NCI-H2029 (cell line): ENCODE measurements at places on chromosomes 16 and 17.
A peak's percentile ranks its signal among the peaks of the same experiment; 100 is the strongest.

GRCh38 chr17:42111871-42112551 lies 503 bp downstream of the DHX58 start:
- DNase-seq, result no peak

DNA sequence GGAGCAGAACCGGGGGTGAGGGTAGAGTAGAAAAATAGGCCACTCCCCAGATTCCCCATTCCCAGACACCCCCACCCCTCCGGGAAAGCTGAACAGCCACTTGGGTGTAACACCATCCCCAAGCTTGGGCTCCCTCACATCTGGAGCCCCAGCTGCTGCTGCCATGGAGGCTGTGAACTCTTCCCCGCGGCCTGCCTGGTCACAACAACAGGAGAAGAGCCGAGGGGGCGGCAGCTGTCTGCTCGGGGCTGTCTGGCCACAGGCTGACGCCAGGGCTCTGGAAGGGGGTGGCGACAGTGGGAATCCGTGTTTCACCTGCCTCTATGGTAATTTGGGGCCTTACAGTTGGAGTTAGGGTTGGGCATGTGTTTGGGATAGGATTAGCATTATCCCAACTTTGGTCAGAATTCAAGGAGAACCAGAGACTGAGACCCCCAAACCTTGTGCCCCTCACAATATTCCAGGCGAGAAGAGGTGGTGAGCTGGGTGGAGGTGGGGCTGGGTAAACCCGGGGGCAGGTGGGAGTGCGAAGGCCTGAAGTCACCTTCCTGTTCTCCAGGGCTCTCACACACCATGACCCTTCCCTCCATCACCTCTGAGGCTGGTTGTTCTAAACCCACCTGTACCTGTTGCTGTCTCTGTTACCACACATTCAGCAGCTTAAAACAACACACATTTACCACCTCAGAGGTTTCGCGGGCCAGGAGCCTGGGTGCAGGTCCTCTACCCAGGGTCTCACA lies 29.7 kb upstream of the NXPH3 start:
- no peak for DNase-seq

DNA sequence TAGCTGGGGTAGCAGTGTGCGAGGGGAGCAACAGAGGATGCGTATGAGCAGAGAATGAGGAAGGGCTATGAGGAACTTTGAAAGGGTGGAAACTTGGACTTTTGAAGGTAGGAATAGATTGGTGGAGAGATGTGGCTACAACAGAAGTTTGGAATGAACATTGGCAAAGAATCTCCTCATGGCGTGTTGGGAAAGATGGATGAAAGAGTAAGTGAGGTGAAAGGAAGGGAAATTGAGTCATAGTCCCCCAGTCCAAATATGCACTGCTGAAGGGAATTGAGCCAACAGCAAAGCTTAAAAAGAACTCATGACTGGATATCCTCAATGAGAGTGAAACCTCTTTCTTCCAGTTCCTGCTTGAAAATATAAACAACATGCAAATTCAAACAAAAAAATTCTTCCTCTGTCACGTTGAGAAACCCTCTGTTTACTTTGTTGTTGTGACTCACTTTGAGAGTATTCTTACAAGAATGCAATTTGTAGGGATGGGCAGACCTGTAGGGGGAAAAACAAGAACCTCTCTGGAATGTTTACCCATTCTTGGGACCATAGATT lies 313.2 kb upstream of the KCNJ16 start:
- DNase-seq, result no peak

GRCh38 chr17:34851961-34852540 lies 109.2 kb downstream of the CCT6B start:
- DNase-seq, result no peak

DNA sequence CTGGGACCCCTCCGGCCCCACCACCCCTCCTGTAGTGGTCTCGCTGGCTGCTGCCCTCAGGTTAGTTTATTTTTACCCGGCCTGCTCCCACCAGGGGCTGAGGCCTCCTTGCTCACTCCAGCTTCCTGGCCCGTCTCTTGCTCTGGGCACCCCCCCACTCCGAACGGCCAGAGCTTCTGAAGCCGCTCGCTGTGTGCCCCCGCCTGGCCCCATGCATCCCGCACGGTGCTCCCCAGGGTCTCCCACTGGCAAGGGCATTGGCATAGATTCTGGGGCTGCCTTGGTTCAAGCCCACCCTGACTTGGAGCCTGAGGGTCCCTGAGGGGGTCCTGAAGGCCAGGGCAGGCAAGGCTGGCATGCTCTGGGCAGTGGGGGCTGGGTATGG lies 186.4 kb downstream of the SEC14L1 start:
- DNase-seq, result no peak

GRCh38 chr16:30018731-30019158 lies 4.3 kb upstream of the C16orf92 start:
- DNase-seq, result no peak

- DNase-seq, result peak; percentile 70
Observed at GRCh38 chr16:26087091-26087490, 395.3 kb downstream of the HS3ST4 start.

- no peak for DNase-seq
Observed at GRCh38 chr16:82085011-82085779, 50.1 kb downstream of the HSD17B2 start.

GRCh38 chr17:38428643-38429371 lies 543 bp downstream of the ARHGAP23 start:
- DNase-seq, result no peak

DNA sequence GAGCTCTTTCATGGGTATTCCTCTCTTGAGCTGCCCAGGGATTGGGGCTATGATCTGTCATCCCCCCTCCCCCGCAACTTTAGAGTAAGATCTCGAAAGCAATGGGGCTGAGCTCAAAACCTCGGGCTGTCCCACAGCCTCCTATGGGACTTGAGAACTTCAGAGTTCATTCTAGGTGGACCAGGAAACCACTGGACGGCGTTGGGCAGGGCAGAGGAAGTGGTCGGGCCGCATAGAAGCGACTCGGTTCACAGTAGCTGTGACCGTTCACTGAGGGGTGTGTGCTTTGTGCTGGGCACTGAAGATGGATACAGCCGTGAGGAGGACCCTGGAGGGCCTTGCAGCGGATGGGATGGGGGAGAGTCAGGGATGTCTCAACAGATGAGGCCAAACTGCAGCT lies 292.0 kb downstream of the CPPED1 start:
- DNase-seq, result no peak

GRCh38 chr16:83581994-83582747 lies 225.6 kb upstream of the HSBP1 start:
- DNase-seq, result no peak

- DNase-seq, result no peak
Observed at GRCh38 chr17:27349540-27350021, 55.7 kb downstream of the WSB1 start.

- no peak for DNase-seq
Observed at GRCh38 chr16:19524616-19525384, 1.1 kb downstream of the CCP110 start.

DNA sequence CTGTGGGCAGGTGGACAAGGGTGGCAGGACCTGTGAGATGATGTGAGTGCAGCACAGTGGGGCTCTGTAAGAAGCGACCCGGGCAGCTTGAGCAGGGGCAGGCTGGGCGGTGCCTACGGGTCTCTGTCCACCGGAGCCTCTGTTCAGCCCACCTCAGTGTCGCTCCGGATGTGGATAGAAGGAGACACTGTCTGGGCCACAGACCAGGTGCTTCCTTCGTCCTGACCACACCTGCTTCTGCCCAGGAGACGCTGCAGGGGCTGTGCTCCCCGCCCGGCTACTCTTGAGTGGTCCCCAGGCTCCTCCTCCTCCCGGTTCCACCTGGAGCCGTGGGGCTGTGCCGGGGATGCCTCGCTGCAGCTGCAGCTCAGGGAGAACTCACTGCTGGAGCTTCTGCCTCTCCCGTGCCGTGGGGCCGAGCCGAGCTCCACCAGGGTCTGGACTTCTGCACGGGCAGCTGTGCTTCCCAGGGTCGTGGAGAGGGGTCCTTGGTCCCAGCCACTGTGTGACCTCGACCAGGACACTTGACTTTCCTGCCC lies 21.5 kb downstream of the METRNL start:
- peak; percentile 60 for DNase-seq

GRCh38 chr17:77542011-77542410 lies 401.2 kb downstream of the SEC14L1 start:
- no peak for DNase-seq

- peak; percentile 50 for DNase-seq
Observed at GRCh38 chr17:51000835-51001638, 119.6 kb downstream of the SPAG9 start.

- DNase-seq, result no peak
Observed at GRCh38 chr16:86031141-86031678, 132.2 kb downstream of the IRF8 start.

DNA sequence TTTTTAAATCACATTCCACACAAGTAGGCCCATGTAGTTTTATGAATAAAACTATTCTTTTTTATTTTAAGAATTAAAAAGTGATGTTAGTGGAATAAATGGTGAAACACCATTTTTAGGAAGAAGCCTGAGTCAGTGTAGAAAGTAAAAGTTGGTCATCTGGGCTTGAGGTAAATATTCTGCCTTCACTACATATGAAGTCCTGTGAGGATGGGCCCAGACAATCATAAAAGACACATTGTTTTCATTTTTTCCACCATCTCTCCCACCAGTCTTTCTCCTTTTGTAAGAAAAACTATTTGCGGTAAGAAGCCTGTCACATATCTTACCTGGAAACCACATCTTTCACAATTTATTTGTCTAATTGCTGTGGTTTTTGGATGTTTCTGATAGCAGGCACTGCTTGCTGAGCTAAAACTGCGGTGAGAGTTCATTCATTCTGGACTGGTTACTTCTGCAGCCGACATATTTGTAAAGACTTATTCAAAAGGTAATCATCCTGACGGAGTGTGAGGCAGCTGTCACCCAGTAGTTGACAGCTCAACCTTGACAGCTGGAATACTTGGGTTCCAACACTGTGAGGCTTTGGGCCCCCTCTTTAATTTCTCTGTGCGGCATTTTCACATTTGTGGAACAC lies 10.6 kb upstream of the RFFL start:
- no peak for DNase-seq

- no peak for DNase-seq
Observed at GRCh38 chr17:44273607-44274006, 5.7 kb upstream of the SLC4A1 start.

DNA sequence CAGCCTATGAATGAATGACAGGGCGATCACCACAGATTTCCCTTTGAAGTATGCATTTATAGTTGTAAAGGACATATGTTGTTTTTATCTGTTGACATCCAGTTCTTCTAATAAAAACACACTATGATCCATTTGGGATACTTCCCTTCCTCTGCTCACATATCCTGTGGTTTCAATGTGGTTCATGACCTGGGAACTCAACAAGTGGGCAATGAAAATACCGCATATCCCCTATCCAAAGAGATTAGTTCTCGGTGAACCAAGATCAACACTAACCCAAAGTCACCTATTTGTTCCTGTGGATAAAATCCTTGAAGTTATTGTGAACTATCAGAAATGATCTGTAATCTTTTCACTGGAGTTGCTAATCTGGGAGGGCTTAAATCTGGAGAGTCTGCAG lies 16.0 kb downstream of the ABCA8 start:
- DNase-seq, result no peak

- DNase-seq, result no peak
Observed at GRCh38 chr17:63282455-63282854, 163.7 kb downstream of the CYB561 start.

GRCh38 chr16:22018559-22018958 lies 10.6 kb downstream of the MOSMO start:
- no peak for DNase-seq

DNA sequence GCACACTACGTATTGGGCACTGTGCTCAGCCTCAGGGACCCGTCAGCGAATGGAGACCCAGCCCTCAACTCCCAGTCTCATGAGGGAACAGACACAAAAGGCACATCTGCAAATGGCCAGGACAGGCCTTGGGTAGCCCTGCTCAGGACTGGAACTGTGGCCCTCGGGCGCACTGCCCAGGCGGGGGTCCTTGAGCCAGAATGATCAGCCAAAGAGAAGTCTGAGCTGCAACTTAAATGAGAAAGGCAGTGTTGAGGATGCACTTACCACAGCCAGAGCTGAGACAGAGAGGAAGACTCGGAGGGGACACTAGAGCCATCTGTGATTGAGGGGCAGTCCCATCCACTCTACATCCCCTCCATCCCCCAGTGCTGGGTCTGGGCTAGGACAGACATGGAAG lies 117.3 kb downstream of the C16orf95 start:
- DNase-seq, result no peak

DNA sequence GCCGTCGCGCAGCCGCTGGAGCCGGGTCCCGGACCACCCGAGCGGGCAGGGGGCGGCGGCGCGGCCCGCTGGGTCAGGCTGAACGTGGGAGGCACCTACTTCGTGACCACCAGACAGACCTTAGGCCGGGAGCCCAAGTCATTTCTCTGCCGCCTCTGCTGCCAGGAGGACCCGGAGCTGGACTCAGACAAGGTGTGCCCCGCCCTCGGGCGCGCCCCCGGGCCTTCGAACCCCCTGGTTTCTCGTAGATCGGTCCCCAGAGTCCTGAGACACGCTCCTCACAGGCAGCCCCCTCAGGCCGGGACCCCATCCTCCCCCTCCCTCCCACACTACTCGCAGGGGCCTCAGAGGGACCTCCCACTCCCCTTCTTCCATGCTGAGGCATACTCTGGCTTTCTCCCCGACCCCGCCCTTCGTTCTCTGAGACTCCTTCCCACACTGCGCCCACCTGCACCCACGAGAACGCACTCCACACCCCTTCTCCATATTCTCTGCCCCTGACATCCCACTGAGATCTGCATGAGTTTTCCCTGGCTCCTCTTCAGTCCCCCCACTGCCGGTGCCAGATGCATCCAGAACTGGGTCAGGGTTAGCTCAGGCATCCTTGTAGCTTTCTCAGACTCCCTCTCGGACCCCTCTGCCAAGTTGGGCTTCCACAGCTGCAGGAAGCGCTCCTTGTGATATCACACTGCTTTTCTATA lies 523 bp downstream of the KCTD2 start:
- DNase-seq, result peak; percentile 2

DNA sequence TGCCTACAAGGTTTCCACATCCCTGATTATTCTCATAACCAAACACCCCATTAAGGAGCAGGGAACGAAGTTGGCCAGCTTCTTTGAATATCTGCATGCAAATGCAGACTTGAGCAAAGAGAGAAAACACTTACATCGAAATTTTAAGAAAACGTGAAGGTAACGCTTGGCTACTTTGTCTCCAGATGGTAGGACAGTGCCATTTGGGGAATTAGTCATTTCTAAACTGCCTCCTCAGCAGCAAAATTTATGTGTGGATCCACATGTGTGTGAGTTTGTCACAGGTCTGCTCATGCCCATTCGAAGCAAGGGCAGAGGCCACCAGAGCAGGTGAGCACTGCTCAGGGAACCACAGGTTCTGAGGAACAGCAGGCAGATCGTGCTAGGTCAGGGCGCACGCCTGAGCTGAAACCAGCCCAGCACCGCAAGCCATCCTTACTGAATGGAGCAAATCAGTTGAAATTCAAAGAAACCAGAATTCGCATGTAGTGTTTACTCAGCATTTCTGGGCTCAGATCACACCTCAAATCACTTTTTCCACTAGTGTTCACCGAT lies 80.1 kb downstream of the SOCS1 start:
- no peak for DNase-seq

- no peak for DNase-seq
Observed at GRCh38 chr17:80811181-80812105, 180.2 kb upstream of the CHMP6 start.

GRCh38 chr16:88322500-88322970 lies 60.2 kb upstream of the ZNF469 start:
- DNase-seq, result no peak

- DNase-seq, result no peak
Observed at GRCh38 chr16:78246559-78246958, 147.1 kb downstream of the WWOX start.

GRCh38 chr16:24820522-24820921 lies 25.2 kb upstream of the SLC5A11 start:
- DNase-seq, result no peak

GRCh38 chr16:935684-936083 lies 35.1 kb downstream of the LMF1 start:
- no peak for DNase-seq

GRCh38 chr16:89912627-89913026 lies 6.0 kb upstream of the MC1R start:
- no peak for DNase-seq
